ENCODE measurements at places on chromosomes 13 and 19.

DNA sequence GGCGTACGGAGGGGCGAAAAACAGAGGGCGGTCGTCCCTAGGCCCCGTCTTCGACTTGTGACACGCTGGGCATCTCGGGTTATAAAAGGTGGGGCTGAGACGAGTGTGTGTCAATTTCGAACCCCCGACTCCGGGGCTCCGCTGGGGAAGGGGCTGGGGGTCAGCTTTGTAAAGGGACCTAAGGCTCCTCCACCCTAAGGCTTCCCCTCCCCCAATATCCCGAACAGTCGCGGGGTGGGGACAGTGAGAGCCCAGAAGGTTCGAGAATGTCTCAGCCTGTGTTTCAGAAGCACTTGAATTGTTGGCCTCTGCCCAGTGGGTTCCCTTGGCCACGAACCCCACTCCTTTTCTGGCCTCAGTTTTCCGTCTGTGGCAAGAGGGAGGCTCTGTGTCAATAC lies 450 bp downstream of the SELENOW start:
- no peak for DNase-seq

DNA sequence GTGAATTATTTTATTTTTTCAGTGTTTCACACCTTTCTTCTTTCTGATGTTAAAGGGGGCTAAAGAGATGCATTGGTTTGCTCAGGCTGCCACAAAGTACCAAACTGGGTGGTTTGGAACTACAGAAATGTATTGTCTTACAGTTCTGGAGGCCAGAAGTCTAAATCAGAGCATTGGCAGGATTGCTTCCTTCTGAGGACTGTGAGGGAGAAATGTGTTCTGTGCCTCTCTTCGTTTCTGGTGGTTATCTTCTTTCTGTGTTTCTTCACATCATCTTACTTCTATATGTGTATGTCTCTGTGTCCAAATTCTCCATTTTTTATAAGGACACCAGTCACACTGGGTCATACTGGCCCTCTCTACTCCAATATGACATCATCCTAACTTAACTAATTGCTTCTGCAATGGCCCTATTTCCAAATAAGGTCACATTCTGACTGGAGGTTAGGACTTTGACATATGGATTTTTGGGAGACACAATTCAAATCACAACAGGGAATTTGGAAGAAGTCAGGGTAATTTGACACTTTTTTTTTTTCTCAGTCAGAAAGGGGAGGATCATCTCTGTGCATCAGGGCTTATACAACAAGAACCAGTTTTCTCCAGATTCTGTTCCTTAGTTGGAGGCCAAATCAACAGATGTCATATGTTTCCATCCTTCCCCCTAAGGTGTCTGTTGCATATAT lies 188.2 kb downstream of the KCNRG start:
- no peak for DNase-seq

DNA sequence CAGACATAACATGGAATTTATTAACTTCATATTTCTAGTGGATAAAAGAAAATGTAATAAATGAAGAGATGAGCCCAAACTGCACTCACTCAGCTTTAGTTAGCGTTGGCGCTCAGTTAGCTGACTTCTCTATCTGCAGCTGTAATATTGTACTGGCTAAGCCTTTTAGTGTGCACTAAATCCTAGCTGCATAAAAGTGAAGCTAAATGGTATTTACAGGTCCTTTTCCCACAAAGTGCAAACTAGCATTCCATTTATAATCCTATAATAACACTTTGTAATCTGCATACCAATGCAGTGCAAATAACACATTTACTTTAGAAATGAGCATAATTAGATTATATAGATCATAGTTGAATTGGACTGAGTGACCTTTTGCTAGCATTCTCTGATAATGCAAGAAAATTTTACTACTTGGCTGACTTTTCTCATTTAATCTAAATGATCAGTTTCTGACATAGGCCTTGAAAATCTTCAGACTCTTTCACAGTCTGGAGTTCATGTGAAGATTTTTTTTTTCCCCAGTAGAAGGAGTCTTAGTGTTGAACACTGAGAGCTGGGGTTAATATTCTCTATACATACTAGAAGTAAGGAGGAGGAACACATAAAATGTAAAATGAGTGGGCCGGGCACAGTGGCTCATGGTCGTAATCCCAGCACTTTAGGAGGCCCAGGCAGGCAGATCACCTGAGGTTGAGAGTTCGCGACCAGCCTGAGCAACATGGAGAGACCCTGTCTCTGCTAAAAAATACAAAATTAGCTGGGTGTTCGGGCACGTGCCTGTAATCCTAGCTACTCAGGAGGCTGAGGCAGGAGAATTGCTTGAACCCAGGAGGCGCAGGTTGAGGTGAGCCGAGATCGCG lies 1426.4 kb downstream of the PCDH9 start:
- no peak for DNase-seq

- no peak for DNase-seq
Measured at GRCh38 chr13:19927117-19927748, 31.3 kb upstream of the ZMYM2 start.

- no peak for DNase-seq
Measured at GRCh38 chr19:40585241-40585981, 8.7 kb downstream of the SHKBP1 start.

GRCh38 chr19:13091400-13092157 lies 11.1 kb downstream of the LYL1 start:
- DNase-seq = no peak

GRCh38 chr19:48085076-48085475 lies 25.5 kb downstream of the PLA2G4C start:
- no peak for DNase-seq

Measured in NCI-H187 (cell line).